ENCODE measurements at places on chromosomes 3 and 15.

- DNase-seq = no peak
These were observed 334.4 kb upstream of the THRB start for GRCh38 chr3:24829011-24829581.

DNA sequence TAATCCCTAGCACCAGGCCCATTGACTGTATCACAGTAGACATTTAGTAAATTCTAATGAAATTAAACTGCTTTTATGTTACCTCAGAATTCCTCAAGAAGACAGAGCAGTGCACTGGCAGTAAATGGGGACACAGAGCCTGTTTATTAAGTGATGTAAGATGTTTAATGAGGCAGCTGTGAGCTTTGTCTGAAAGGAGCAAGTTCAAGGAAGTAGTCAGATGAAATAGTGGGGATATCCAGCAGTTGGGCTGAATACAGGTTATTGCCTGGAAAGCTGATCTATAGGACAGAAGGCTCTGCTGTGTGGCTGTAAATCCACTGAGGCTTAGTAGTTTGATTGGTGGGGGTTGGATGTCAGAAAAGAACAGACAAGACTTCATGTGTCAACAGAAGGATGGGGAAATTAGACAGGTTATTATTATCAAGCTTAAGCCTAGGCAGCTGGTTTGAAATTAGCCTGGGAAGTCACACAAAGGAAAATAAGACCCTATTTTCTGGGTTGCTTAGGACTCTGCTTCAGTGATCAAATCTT, 62.2 kb downstream of the PFN2 start:
- DNase-seq = no peak

DNA sequence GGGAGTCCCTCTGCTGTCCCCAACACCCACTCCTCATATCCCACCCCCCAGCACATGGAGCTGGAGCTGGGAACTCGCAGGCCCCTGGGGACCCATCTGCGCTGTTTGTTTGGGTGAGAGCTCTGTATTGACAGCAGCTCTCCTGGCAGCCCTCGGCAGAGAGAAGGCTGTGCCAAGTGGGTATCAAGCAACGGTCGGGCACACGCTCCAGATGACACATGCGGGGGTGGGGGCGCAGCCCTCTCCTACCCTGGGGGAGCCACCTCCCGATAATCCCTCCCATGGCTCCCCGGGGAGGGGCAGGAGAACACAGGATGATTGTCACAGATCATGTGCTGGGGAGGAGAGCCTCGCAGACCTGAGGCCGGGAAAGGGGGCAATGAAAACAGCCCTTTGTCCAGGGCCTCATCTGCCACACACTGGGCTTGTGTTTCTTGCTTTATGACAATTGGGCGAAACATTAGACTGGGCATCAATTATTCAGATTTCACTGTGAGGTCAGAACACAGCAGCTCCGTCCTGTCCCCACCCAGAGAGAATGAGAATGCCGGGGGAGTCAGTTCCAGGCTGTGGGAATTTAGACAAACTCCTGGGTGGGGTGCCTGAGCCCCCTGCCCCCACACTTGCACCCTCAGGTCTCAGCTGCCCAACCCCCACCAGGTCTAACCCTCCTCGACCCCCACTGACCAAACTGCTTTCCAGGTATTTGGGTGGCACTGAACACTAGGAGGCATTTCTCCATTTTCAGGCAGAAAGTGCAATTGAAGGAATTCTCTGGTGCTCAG, 46.4 kb upstream of the KLF13 start:
- DNase-seq = no peak

- DNase-seq = no peak
These were observed 61.3 kb downstream of the LRRC3B start for GRCh38 chr3:26683902-26684301.

DNA sequence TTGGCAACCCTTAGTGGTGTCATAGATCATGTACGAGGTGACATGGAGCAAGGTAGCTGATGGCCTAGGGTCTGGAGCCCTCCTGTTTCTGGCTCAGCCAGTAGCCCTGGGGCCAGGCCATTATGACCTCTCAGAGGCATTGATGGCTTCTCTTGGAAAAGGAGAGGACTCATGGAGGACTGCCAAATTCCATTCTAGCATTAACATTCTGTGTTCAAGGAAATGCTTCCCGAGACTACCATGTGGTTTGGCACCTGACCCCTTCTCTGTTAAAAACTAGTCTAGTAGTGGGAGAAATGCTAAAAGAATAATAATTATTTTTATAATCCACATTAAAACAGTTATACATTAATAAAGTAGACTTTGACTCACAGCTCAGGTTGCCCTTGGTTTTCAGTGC, 40.2 kb upstream of the ADAMTSL3 start:
- peak; percentile 2 for DNase-seq

DNA sequence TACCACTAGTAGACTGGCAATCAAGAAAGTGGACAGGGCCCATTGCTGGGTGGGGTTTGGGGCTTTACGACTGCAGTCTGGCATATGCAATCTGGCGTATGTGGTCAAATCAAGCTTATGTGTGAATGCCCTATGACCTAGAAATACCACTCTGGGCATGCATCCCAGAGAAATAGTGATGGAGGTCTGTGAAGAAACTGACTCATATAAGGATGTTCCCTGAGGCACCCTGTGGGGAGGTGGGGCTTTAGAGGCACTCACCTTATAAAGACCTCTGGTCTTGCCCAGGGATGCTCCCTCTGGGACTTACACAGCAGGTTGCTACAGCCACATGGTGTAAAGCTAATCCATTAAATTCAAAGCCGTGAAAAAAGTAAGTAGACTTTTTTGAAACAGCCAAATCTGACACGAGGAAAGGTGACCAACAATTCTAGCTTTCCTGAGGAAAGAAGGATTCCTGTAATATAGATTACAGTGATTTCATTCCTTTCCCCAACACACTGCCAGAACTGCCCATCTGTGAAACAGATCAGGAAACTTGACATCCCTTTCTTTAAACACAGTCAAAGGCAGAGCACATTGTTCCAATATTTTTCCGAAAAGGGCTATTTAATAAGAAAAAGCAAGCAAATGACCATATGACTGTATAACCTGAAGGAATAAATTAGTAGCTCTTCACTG, 13.6 kb downstream of the RARRES1 start:
- DNase-seq = peak; percentile 96

DNA sequence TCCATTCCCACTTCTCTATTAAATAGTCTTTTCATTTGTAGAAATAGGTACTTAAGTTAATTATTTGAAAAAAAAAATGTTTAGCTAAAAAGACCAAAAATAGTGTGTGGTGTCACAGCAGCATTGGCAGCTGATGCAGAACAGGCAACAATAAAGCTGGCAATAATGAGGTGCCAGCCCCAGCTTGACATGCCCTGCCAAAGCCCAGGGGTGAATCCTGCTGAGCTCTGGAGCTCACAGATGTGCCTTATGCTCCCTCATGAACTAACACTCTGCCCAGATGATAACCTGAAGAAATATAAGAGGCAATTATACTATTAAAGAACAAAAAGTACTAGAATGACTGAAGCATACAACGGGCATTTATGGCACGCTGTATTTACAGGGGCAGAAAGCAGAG, 63.8 kb downstream of the IGSF11 start:
- no peak for DNase-seq

DNA sequence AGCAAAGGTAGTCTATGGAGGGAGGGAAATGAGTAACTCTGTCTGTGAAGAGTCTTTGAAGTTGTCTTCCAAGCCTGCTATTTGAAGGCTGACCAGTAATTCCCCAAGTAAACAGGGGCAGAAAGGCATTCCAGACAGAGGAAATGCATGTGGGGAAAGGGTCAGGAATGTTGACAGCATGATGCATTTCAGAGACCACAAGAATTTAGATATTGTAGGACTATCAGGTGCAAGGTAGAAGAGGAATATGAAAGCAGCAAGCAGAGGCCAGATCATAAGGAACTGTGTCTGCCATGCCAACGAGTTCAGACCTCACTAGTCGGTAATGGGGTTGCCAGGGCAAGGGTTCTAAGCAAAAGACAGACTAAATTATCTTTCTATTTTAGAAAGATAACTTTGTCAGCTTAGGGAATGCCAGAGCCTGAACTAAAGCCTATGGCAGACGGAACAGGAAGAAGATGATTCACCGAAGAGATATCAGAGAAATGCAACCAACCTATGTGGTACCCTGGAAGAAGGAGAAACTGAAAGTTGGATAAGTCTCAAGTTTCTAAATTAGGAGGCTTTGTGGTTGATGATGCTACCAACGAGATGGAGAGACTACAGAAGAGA, 327.0 kb upstream of the RORA start:
- peak; percentile 55 for DNase-seq

DNA sequence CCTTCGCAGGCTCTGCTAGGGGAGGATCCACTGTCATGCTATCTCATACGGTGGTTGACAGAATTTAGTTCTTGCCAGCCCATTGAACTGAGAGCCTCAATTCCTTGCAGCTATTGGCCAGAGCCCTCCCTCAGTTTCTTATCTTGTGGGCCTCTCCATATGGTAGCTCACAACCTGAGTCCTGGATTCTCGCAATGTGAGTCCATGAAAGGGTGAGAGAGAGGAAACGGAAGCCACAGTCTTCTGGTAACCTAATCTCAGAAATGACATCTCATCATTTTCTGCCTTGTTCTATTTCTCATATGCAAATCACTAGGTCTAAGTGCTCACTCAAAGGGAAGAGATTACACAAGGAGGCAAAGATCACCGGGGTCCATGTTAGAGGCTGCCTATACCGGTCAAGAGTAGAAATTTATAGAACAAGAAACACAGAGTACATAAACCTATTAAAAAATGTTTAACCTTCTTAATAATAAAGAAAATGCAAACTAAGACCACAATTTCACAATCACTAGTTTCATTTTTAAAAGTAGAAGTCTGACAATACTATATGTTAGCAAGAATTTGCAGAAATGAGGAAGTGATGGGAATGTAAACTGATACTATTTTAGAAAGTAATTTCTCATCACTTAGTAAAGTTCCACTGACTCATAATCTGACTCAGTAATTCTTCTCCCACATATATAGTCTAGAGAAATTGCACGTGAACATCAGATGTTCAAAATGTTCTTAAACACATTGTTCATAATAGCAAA, 378.4 kb upstream of the AGTR1 start:
- peak; percentile 90 for DNase-seq

- no peak for DNase-seq
These were observed 639 bp downstream of the FOXP1 start for GRCh38 chr3:71582612-71583565.

DNA sequence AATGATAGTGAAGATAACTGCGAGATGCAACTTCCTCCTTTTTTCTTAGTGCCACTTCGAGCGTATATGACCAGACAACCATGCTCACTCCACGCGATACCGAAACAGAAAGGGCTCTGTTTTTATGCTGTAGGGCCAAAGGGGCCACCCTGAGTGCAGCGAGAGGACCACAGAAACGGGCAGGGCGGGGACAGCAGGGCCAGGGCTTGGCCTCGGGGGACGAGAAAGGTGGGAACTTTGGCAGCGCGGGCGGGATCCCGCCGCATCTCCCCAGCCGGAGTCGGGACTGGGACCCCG, 483 bp downstream of the VPS13C start:
- peak; percentile 58 for DNase-seq

GRCh38 chr15:73994912-73995622, 551 bp downstream of the PML start:
- DNase-seq = no peak

- no peak for DNase-seq
These were observed 10.6 kb upstream of the PRKCI start for GRCh38 chr3:170211668-170212067.
